ENCODE measurements at places on chromosomes 7 and 10. TPM values are rescaled to one million over a fixed set of nuclear protein-coding genes. Genes with fewer than 3 reads are reported as not detected.

Gene PIK3CG
- total RNA-seq, result 55.9 TPM

Gene GTPBP10
- total RNA-seq, result 29.3 TPM

DNA sequence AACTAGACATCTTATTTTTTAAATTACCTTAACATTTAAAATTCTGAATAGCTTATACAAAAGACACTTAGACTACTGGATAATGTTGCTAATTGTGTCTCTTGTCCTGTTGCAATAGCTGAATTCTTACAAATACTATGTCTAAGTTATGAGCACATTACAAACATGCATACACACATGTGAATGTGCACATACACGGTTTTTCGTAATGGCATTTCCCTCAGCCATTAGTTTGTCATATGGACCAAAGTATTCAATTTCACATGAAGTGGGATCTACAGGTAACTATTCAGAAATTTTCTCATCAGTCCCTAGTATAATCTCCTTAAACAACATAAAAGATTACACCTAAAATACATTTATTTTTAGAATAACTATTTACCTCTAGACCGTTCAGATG is 178.6 kb upstream of the BET1 start:
- no peak for DNase-seq

DNA sequence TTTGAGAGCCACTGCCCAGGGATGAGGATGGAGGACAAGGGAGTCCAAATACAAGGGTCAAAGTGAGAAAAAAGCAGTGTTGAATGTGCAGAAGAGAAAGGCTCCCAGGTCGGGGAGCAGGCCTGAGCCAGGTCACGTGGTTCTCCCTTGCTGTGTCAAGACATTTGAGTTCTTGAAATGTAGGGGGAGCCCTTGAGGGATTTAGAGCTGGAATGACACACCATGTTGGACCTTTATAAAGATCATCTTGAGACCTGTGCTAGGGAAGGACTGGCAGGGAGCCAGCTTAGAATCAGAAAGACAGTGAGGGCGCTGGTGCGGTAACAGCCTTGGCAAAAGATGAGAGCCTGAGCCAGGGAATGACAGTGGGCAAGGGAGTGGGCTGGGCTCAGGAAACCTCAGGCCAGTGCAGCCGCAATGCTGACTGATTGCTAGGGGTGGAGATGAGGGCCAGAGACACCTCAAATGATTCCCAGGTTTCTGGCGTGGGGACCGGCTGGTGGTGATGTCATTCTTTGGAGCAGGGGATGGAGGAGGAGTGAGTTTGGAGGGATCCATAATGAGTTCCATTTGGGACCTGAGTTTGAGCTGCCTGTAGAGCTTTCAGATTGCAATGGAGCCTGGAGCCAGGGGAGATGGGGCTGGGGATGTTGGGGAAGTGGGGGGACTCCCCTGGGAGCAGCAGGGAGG is 120.1 kb downstream of the PTPN20 start:
- DNase-seq, result no peak

- no peak for DNase-seq
Observed at GRCh38 chr7:132793474-132793873, 217.2 kb upstream of the PLXNA4 start.

DNA sequence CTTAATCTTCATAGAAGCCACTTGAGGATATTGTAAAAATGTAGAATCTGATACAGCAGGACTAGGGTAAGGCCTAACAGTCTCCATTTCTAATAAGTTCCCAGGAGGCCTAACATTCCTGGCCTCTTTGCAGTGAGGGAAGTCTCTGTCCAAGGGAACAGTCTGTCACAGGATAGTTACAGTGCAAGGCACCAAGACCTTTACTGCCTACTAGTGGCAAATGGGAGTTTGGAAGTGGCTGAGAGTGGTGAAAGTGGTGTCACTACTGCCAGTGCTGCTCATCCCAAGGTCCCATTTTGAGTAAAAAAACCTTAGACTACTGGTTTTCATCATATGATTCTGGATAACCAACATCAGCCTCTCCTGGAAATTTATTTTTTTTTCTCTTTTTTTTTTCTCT is 619.5 kb upstream of the SEMA3D start:
- no peak for DNase-seq

DNA sequence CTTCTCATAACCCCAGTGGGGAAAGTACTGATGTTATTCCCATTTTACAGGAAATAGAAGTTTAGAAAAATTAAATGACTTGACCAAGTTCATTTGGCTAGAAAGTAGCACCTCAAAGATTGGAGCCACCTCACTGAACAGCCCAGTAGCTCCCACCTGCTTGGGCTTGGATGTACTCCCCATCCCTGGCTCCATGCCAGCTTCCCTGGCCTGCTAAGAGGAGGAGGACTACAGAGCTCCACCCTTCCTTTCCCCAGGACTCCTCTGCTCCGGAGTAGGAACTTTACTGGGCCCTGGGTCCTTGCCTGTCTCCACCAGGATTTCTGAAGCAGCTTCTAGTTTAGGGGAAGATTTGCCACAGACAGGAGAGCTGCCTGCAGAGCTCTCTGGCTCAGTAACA is 3.1 kb downstream of the HPS6 start:
- DNase-seq, result no peak

DNA sequence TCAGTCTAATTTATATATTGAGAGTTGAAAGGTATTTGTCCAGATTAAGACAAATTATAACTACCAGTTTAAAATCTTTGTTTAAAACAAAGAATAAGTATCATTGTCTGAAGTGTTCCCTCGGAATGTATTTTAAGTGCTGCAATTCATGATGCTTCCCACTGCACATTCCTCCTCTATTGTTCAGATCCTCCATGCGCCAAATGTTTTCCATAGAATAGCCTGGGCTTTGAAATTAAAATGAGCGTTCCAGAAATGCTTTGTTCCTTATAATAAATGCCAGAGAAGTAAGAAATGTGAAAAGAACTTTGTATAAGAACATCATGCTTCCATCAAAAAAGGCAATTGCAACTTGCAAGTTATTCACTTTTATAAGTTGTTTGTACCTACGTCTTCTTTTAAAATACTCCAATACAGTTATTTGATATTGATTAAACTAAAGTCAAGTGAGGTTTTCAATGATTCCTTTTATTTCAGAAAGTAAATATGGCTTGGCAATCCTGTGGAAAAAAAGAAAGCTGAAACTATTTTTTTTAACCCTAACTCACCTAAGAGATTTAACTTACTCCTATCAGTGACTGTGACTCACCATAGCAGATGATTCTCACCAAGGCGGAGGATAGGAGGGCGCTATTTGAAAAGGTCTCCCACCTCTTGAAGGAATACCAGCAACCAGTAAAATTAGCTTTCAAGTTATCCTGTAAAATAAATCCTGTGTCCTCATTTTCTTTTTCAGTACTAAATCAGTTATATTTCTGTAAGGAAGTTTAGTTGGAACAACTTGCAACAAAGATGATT is 85.8 kb downstream of the CTNNA3 start:
- DNase-seq, result no peak

GRCh38 chr7:108120933-108121332 is 9.2 kb downstream of the LAMB4 start:
- no peak for DNase-seq

DNA sequence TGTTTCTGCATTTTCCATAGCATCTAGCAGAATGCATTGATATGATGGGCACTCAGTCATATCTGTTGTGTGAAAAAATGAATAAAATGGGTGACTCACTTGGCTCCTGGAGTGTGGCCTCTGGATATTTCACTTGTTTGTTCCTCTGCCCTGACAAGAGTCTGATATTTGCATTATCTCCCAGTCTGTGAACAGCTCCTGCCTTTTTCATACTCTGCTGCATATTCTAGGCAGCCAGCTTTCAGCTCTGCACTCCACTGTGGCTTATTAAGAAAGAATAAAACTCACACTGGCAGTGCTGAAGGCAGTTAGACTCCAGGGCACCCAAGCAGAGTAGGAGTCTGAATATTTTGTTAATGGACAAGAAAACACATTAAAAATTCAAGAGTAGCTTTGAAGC is 623.9 kb downstream of the SORCS1 start:
- DNase-seq, result no peak

- no peak for DNase-seq
Observed at GRCh38 chr10:19828278-19829049, 12.2 kb downstream of the PLXDC2 start.

DNA sequence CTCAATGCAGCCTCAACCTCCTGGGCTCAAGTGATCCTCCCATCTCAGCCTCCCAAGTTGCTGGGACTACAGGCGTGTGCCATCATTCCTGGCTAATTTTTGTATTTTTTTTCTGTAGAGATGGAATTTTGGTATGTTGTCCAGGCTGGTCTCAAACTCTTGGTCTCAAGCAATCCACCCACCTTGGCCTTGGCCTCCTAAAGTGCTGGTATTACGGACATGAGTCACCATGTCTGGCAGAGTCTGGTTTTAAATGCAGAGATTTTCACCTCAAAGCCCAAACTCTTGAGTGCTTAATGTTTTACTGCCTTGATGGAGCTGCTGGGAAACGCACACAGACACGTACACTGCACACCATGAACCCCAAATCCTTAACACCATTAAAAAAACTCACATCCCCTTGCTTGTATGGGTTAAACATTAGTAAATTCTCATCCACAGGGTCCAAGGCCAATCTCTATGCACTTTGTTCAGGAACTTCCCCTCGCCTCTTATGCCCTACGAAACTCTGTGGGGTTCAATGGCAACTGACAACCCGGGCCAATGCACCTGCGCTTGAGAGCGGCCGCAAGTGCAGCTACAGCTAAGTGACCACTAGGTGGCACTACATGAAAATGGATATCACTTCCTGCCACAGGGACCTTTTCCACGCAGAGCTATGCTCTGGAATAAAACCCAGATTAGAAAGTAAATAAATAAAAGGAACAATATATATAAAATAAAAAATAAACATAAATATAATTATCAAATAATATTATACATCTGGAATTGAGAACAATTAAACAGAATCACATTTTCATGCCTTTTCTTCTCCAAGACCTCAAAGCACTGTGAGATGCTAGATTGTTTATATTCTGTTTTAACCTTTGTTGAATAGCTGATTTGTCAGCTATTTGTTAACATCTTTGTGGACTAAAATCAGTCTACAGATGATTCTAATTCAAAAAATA is 66.9 kb upstream of the AFAP1L2 start:
- peak; percentile 64 for DNase-seq

DNA sequence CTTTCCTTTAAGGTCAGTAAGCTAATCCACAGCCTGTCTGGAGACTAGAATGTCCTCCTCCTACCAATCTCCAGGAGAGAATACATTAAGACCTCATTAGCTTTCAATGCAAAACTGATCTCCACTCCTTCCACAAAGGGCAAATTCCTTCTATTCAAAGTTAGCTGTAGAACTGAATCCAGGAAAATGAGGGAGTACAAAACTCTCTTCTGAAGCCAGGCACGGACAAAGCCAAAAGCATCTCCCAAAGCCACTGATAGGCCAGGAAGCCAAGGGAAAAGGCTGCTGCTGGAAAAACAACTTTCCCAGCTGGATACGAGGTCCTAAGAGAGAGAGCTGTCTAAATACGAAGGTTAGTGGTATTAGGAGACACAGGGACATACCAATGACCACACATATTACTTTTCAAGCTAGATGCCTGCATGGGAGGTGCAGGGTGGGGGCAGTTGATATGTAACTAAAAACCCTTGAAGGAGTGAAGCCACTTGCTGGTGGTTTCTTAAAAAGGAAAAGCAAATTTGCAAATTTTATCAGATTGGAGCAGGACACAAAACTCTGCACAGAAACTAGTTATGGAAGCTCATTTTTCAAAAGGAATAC is 43.6 kb downstream of the MKX start:
- no peak for DNase-seq

All from activated naive CD8-positive, alpha-beta T cell treated with anti-CD3 and anti-CD28 coated beads, Interleukin-2, amount 10 ng/mL, durations not matched to agents 7 days and 5 days (primary cell).